ENCODE measurements at places on chromosomes 13 and 19.

- no peak for DNase-seq
Measured at GRCh38 chr13:82758044-82758443, 1124.2 kb downstream of the SLITRK1 start.

- no peak for DNase-seq
Measured at GRCh38 chr19:2602391-2603181, 99.9 kb downstream of the GNG7 start.

DNA sequence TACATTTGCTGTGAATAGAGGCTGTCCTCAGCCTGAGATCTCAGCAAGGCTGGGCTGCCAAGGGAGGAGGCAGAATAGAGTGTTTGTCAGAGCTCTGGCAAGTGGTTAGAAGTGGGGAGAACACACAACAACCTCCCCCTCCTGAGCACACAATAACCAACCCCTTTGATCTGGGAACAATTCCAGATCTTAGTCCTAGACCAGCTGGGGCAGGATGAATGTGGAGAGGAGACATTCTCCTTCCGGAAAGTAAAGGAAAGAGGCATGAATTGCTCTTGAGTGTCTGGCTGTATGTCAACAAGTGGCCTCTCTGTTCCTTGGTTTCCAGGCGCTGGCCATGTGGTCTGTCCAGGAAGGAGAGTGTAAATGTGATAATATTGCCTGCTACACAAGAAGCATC, 114.9 kb upstream of the TMTC4 start:
- DNase-seq: peak; percentile 100

DNA sequence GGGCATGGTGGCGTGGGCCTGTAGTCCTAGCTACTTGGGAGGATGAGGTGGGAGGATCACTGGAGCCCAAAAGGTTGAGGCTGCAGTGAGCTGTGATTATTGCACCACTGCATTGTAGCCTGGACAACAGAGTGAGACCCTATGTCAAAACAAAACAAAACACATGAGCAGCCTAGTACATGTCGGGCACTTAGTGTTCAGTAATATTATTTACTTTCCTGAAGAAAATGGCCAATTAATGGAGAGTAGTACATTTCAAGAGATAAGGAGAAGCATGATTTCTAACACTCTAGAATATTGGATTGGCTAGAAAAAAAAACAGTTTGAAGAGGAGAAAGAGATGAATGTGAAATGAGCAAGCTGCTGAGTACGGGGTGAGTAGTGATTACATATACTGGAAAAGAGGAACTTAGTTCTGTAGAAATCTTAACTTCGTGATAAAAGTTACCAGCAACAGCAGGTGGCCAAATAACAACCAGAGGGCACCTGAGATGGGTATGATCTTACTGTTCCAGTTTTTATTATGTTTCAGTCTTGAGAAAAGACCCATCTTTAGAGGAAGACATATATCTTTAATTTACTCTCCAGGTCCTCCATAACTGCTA, 36.2 kb downstream of the SPATA13 start:
- DNase-seq: no peak

DNA sequence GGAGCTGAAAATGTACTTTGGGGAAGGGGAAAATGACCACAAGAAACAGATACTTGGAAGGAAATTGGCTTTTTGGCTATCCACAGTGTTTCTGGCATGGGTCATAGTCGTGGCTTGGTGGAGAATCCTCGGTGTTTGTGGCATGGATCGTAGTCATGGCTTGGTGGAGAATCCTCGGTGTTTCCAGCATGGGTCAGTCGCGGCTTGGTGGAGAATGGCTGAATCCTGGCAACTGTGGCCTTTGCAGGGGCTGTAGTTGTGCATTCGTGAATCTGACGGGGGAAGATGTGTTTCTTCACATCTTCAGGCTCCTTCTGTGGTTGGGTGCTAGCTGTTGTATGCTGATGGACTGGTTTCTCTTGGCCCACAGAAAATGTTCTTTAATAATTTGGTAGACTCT, 61.7 kb upstream of the MCF2L start:
- no peak for DNase-seq

DNA sequence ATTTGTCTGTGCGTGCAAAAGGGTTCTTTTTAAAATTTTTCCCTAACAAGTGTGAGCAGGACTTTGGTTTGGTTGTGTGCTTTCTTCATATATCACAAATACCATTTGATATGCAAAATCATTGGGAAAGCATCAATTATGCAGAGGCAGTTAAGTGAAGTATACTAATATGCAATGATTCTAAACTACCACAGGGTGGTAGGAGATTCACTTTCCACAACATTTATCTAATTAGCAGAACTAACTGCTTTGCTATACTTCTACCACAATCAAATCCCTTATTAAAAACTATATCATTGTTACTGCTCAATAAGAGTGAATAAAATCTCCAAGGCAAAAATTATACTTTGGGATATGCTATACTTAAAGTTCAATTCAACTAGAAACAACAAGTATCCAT, 2738.9 kb upstream of the PCDH20 start:
- no peak for DNase-seq

DNA sequence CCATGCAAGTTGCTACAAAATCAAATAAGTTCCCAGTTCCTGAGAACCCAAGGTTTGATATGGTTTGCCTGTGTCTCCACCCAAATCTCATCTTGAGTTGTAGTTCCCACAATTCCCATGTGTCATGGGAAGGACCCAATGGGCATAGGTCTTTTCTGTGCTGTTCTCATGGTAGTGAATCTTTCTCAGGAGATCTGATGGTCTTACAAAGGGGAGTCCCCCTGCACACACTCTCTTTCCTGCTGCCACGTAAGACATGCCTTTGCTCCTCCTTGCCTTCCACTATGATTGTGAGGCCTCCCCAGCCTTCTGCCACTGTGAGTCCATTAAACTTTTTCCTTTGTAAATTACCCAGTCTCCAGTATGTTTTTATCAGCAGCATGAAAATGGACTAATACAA, 28.5 kb upstream of the TSHZ3 start:
- no peak for DNase-seq
